ENCODE measurements at places on chromosomes 5 and 9.

DNA sequence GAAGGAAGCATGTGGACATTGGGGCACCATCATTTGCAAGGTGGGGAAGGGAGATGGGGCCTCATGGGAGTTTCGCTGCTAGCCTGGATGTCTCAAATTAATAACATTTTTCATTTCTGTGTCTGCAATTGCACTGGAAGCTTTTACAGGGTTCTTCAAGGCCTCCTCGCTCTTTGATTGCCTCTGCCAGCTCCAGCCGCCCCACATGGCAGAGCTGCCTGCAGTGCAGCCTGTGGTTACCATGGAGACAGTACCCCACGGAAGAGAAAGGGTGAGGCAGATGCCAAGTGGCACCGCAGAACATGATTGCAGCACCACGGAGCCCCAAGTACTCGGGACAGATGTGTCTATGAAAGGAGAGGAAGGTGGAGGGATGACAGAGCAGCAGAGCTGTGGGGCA, 25.4 kb downstream of the CTNND2 start:
- no peak for DNase-seq

DNA sequence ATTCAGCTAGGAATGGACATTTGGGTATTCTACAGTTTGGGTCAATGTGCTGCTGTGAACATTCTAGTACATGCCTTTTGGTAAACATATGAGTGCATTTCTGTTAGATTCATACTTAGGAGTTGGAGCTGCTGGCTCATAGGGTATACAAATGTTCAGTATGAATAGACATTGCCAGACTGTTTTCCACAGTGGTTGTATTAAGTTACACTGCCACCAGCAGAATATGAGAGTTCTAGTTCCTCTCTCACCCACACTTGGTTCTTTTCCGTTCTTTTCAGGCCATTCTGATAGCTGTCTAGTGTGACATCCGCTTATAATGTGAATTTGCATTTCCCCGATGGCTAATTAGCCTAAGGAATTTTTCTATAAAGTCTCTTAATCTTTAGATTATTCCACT, 25.0 kb downstream of the STOM start:
- no peak for DNase-seq

- peak; percentile 21 for DNase-seq
Observed at GRCh38 chr5:54646356-54647101, 129.0 kb downstream of the SNX18 start.

- DNase-seq = no peak
Observed at GRCh38 chr5:132467287-132467984, 23.1 kb downstream of the IRF1 start.

GRCh38 chr9:16236311-16236710, 634.2 kb downstream of the BNC2 start:
- DNase-seq = no peak

GRCh38 chr5:179431221-179431824, 86.1 kb upstream of the ADAMTS2 start:
- no peak for DNase-seq

DNA sequence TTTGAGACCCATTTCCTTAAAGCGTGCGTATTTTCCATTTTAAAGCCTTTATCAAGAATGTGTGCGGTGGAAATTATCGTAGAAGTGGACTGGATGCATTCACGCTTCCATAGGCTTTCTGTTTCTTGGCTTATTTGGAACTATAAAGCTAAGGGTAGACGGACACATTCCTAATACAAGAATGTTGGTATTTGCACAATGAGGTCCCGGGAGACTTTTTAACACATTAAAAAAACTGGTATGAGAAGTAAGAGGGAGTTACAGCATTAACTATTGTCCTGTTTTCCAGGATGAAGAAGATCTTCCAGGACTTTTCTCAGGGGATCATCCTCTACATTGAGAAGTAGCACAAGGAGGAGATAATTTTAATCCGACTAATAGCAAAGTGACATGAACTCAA, 653.0 kb downstream of the MTRR start:
- no peak for DNase-seq

DNA sequence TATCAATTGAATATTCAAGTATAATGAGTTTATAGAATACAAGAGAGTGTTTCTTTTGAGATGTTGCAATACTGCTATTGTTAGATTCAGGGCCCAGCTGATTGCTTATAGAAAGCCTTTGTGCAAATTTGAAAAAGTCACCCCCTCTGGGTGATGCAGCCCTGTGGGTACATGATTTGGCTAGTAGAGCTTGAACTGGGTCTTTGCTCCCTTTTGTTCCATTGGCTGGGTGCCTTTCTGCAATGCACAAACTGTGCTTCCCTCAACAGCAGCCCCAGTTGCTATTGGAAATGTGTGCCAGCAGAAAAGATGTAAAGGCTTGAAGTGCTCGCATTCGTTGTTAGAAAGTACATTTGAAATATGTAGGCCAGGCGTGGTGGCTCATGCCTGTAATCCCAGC, 61.8 kb upstream of the CEMIP2 start:
- DNase-seq = no peak

GRCh38 chr9:96383165-96383942, at the start of gene SLC35D2:
TSS of gene SLC35D2 (minus strand) at chr9:96383711. CDS start at chr9:96383634, 77 bp downstream.
- DNase-seq = peak; percentile 10

DNA sequence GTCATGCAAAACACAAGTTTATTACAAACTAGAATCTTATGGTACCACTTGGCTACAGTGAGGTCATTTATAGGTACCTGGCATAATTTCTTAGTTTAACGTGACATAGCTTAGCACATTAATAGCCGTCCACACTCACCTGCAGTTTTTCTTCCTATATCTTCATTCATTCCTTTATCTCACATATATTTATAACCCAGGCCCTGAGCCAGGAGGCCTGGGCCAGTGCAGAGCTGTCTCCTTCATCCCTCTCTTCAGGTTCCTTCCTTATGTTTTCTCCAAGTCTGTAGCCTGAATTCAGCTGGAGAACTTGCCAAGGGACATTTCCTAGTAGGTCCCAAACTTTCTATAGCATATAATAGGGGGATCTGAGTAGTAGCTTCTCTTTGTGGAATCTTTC, 367.9 kb upstream of the SGCD start:
- no peak for DNase-seq

DNA sequence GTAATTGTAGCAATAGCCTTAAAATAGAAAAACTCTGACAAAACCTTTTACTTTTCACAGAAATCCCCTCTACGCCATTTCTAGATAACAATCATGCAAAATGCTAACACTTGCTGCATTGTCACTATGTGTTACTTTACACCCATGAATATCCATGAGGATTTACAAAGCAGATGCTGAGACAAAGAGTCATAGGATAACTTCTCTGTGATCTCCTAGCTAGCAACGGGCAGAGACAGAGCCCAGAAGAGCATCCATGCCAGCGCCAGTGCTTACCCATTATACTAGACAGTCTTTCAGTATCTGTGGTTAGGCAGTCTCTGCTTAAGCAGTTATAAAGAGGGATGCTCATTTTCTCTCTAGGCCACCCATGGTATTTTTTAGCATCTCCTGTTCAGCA, 474.1 kb downstream of the CAAP1 start:
- DNase-seq = no peak

- DNase-seq = no peak
Observed at GRCh38 chr9:137694236-137694959, 75.6 kb downstream of the EHMT1 start.

GRCh38 chr5:111143910-111144309, 51.8 kb downstream of the WDR36 start:
- DNase-seq = no peak

GRCh38 chr5:14706615-14707021, 42.1 kb downstream of the OTULIN start:
- no peak for DNase-seq

- DNase-seq = no peak
Observed at GRCh38 chr5:1014781-1015221, 6.2 kb downstream of the NKD2 start.

DNA sequence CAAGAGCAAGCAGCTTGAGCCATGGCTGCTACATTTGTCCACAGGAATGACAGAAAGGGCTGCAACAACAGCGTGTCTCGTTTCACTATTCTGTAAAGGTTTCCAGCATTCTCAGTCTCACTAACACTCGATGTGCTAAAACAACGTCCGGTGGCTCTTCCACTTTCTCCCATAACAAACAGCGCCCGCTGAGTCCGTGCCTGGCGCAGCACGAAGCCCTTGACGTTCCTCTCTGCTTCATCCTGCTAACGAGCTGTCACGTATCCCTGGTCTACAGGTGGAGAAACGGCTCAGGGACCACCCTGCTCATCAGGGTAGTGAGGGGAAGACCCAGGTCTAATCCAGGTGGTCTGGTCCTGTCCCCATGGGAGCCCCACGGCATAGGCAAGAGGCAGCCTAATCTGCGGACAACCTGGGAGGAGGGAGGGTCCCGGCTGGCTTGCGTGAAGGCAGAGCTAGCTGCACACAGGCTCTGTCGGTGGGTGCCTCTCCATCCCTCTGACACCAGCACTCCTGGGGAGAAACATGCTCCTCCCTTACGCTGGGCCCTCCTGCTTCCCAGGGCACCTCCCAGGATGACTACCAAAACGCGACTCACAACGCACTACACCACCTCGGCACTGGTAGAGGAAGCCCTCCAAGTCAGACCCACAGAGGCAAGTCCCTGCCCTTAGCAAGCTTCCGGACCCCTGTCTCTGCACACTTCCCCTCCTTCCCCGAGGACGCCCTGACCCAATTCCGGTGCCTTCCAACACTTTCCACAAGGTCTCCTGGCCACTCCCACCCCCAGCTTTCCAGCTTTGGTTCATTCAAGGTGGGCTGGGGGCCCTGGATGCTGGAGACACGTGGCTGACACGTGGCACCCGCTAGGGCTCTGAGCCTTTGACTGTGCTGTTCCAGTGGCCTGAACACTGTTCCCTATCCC, 43.3 kb downstream of the VAV2 start:
- DNase-seq = no peak

DNA sequence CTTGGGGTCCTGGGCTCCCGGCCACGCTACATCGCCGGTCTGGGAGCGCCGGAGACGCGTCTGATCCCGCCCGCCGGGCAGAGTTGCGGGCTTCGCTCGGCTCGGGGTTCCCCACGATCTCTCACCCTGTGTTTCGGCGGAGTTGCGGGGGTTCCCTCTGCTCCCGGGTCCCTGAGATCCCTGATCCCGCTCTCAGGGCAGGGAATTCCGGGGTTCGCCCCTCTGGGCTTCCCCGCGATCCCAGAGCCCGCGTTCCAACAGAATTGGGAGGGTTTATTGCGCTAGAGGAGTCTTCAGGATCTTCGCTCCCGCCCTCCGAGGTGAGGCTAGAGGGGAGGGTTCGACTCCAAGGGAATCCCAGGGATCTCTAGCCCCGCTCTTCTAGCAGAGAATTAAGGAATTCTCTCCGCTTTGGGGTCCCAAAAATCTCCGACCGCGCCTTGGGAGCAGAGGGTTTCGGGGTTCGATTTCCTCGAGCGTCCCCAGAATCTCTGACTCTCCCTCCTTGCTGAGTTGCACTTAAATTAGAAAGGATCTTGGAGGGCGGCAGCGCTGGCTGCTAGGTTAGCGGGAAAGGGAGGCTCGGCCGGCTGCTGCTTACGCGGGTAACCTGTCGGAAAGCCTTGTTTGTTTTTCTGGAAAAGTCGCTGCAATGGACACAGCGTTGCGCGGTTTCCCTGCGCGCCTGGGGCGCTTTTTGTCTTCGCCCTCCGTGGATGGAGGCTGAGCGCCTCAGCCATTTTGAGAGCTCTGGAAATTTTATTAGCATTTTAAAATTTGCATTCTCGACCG, 1.3 kb downstream of the DMRT1 start:
- no peak for DNase-seq

GRCh38 chr9:117355542-117355941, 59.3 kb downstream of the ASTN2 start:
- no peak for DNase-seq

DNA sequence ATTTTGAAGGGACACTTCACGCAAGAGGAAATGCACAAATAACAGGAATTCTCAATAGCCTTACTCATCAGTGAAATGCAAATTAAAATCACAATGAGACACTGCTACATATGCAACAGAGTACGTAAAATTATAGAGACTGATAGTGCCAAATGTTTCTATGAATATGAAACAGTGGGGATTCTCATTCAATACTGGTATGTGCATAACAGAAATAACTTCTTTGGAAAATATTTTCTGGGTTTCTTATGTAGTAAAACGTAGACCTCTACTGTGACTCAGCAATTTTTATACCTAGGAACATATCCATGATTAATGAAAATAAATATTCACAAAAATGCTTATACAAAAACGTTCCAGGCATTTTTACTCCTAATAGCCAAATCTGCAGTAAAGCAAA, 1625.2 kb downstream of the MAT2B start:
- DNase-seq = no peak

GRCh38 chr5:18024542-18024941, 390.3 kb downstream of the TAF11L14 start:
- DNase-seq = no peak

DNA sequence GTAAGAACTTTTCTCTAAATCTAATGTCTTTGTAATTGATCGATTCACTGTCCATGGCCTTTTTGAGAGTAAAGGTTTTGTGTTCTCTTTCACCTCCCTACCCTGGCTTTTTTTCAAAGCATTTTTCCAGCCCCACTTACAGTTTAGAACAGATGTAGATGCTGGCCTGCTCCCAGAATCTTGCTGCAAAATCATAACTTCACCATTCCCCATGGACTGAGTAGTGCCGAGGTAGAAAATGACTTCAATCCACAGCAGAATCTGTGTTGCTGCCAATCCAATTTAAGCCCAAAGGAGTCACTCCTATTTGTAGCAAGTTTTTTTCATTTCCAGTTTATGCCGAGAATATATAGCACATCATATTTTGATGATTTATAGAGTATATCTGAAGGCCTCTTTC, 46.5 kb upstream of the CEMIP2 start:
- DNase-seq = no peak

DNA sequence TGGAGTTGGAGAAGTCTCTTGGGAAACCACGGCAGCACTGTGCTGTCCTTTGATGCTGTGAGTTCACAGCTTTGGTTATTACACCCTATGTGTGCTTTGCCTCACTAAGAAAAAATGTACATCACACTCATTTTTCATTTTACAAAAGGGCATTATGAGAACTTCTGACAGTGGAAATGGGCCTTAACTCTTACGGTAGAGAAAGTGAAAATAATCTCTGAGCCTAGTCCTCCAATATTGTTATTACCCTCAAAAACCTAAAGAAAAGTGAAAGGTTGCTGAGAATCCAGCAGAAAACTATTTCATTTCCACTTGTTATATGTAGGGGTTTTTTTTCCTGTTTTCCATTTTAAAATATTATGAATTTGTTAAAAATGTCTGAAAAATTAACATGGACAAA, 8.2 kb upstream of the OR13D1 start:
- DNase-seq = no peak
